LHCN-M2 (cell line): ENCODE measurements at places on chromosomes 2 and 18.

- DNase-seq, result no peak
Observed at GRCh38 chr2:166775176-166775575, 113.1 kb upstream of the XIRP2 start.

DNA sequence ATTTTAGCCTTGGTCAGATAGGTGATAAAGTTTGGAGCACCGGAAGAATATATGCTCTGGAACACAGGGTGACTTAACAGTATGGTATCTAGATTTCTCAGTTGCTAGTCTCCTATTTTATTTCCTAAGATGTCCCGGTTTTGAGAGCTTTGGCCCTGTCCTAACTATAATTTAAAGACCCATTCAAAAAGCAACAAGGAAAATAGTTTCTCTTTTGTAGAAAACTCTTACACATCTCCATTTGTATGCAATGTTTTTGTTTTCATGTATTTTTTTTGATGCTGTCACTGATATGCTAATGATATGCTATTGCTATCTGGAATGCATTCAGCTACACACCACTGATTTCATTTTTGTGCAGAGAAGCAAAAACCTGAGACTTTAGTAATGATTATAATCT, 237.8 kb downstream of the GPD2 start:
- DNase-seq, result no peak

DNA sequence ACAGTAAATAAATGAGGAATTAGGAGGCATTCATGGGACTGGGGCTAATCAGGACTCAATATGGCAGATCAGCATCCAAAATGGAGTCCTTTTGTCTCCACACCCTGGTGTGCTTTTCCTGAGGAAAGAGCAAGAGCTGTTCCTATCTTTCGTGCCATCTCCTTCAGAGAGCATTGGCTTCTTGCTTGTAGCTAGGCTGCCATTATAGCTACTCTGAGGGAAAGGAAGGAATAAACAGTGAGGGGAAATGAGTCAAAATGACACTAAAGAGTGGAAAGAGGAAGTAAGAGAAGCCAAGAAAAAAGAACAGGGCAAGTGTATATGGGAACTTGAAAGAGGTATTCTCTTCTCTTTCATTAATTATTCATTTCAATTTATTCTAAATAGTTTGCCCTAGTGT, 8.4 kb upstream of the NMI start:
- no peak for DNase-seq

DNA sequence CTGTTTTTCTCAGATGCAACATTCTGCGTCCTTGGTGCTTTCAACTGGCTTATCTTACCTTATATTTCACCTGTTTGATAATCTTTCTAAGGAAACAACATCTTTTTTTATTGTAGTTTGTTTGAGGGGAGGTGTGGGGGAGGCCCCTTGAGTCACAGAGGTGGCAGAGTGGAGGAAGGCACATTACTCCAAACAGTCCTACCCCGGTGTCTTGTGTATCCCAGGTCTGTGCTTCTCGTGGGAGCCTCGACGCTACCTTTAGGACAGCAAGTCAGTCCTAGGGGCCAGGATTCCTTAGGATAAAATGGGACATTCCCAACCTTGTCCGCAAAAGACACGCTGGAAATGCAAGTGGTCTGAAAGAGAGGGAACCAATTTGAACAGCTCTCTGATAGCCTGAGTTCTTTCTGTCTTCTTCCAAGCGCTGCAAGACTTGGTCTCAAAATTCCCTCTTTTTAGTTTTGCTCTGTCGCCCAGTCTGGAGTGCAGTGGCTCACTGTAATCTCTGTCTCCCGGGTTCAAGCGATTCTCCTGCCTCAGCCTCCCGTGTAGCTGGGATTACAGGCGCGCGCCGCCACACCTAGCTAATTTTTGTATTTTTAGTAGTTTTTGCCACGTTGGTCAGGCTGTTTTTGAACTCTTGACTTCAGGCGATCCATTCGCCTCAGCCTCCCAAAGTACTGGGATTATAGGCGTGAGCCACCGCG, 4.0 kb downstream of the GATA6 start:
- no peak for DNase-seq

DNA sequence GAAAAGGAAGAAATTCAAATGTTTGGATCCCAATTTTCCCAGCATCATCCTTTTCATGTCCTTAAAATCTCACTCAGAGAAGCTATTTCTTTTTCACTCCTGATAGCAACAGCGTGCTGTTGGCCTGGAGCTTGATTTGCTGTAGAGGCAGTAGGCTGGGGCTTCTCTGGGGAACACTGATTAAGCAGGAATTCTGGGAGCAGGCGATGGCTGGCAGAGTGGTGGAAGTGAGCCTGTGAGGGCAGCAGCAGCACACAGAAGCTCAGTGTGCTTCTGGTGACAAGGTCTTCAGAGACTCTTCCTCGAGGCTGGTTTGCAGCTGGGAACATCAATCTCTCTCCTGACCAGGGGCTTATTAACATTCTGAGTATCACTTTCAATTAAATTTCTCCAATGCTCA, 284.6 kb downstream of the DPP10 start:
- DNase-seq, result no peak

DNA sequence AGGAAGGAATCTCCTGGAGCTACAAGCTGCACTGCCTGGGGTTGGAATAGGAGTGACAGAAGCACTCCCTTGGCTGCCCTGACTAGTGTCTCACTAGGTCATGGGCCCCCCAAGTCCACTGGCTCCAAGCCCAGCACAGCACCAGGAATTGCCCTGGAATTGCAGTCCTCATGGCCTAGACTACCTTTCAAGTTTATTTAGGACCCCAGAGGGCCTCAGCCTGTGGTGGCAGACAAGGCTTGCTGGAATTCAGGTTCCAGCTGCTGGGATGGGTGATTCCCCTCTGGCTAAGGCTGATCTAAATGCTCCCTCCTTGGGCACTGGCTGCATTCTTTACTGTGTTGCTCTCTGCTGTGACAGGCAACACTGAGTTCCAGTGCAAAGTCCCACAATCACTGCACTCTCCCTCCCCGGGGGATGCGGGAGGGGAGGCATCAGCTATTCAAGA, 14.0 kb downstream of the STRADB start:
- peak; percentile 64 for DNase-seq

- no peak for DNase-seq
Observed at GRCh38 chr2:223989856-223990232, 32.6 kb downstream of the MRPL44 start.

DNA sequence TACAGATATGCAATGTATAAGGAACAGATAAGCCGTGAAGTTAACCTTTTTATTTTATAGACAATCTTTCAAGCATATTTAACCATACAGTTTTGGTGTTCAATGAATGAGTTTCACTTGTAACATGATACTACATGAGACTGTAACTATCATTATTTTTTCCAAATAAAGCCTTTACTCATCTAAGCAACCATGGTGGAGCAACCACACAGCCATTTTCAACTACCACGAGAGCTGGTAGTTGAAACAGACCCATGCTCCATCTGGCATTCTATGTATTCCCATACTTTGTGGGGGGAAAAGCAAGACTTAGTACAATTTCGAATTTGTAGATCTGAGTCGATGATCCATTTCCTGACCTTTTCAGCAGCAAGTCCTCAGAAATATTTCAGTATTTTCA, 159.3 kb upstream of the RND3 start:
- DNase-seq, result no peak

GRCh38 chr2:126761981-126762878, 106.3 kb downstream of the GYPC start:
- DNase-seq, result no peak
